Fibroblast of pulmonary artery (primary cell): ENCODE measurements at places on chromosomes 12 and 14.

DNA sequence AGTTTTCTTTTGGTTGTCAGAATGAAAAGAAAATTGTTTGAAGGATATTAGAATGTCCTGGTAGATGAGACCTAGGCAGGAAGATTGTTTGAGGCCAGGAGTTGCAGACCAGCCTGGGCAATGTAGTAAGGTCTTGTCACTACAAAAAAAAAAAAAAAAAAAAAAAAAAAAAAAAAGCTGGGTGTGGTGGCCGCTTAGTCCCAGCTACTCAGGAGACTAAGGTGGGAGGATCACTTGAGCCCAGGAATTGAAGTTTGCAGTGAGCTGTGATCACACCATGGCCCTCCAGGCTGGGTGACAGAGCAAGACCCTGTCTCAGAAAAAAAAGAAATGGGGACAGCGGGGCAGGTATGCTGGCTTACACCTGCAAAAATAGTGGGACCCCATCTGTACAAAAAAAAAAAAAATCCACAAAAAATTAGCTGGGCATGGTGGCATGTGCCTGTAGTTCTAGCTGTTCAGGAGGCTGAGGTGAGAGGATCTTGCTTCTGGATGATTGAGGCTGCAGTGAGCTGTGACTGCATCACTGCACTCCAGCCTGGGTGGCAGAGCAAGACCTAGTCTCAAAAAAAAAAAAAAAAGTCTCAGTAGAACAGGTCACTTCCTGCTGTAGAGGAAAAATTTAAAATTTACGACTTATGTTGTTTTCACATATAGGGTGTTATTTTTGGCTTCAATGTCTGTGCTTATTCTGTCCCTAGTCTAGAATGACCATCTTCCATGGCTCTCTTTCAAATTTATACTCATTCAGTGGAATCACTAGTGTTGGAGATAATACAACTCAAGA, 70.7 kb downstream of the PPHLN1 start:
- no peak for DNase-seq

DNA sequence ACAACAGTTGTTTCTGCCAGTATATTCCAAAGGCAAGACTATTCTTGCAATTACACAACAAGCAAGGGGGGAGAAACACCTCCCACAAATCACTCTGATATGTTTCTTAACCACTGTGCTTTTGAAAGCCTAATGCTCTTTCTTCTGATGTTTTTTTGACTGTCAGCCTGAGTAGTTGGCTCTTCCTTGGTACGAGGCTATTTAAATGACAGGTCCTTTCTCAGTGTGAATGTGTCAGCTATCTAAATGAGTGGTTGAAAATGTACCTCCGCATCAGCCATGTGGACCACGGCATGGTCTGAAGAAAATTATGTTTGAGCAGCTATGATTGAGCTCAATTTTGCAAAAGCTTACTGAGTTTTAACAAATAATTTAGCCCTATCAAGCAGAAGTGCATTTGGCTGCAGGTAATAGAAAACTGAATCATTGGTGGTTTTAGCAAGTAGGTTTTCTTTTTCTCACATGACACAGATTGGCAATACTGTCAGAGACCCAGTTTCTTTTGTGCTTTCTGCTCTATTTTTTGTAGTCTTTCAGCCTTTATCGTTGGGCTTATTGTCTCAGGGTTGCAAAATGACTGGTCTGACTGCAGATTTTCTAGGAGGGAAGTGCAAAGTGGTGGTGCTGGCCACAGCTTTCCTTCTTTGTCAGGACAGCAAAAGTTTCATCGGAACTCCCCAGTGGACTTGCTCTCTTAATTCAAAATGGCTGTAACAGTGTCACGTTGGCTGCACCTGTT, 162.8 kb downstream of the RGS6 start:
- DNase-seq: no peak

DNA sequence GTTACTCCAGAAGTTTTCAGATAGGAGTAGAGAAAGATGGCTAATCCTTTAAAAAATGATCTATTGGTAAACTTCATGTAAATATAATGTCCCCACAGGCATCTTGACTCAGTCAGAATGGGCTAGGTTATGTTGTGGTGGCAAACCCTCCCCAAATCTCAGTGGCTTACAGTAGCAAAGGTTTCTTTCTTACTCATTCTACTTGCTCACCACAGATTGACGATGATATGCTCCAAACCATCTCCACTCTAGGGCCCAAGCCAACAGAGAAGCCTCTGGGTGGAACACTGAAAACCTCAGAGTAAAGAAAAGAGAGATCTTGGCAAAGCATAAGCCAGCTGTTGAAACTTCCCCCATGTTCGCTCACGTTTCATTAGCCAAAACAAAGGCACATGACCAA, 146.4 kb downstream of the EMP1 start:
- DNase-seq: no peak

- no peak for DNase-seq
Observed at GRCh38 chr12:31599053-31599452, 8.1 kb upstream of the DENND5B start.
